ENCODE measurements at places on chromosomes 3 and 15.

DNA sequence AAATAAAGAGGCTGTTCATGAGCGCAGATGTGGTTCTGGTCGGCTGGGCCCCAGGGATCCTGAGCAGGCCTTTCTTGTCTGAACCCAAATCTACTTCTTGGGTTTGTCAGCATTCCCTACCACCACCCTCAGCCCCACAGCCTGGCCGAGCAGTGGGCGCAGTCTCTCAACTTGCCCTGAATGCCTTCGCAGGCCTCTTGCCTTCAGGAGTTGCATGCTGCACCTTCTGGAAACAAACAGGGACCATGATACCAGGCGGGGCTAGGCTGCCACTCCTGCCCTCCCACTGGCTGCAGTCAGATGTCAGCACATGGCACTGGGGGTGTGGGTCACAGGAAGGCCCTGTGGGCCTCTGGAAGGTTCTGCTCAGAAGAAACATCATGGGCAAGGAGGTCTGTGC lies 13.2 kb upstream of the C15orf39 start:
- no peak for DNase-seq
- H3K4me1 ChIP-seq, result peaks cover 24% of the 10 kb centered on the region
- H3K4me3 ChIP-seq, result no peak overlapping the region

DNA sequence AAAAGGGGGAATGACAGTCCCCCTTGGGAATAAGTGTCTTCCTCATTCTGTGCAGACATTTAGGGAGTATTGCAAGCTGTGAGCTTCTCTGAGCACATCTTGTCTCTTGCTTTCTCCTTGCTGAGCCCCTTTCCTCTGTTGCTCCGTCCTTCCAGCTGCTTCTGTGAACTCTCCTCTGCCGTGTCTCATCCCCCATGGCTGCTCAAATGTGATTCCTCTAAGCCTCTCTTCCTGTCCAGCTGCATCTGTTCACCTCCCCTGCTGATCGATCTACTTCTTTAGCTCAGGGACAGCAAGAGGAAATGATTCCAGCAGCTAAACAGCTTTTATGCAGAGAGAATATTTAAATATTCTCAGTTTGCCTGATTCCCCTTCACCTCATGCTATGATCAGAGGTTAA lies 328.0 kb upstream of the DNAJC19 start:
- no peaks in the 10 kb centered on the region for H3K27me3 ChIP-seq
- H3K4me1 ChIP-seq, result no peaks in the 10 kb centered on the region
- no peaks in the 10 kb centered on the region for H3K36me3 ChIP-seq
- no peak overlapping the region for H3K4me3 ChIP-seq
- DNase-seq, result no peak

DNA sequence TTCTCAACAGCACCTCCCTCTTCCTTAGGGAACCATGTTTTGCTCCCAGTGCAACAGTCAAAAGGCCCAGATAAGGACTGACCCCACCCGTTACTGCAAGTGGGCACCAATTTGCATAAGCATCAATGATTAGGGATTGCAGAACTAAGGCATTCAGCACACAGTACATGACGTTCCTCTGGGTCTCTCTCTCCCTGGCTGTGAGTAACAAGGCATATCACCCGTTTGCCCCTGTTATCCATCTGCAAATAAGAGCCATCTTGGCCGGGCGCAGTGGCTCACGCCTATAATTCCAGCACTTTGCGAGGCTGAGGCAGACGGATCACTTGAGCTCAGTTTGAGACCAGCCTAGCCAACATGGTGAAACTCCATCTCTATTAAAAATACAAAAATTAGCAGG lies 18.8 kb downstream of the MAGI1 start:
- DNase-seq, result no peak
- no peaks in the 10 kb centered on the region for H3K27me3 ChIP-seq
- no peak overlapping the region for H3K4me3 ChIP-seq

DNA sequence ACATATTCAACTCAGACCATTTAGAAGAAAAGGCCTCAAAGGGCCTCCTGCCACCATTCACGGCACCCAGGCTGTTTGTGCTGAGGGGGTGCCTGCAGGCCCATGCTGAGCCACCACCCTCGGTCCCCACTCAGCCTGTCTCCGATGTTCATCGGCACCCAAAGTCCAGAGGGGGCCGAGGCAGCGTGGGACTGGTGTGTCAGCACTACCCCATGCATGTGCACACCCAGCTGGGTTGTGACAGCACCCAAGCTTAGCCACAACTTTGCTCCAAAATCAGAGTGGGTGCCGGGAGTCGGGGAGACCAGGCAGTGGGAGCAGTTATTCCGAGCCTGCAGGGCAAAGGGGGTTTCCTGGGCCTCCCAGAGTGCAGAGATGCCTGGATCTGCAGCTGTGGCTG lies 508.5 kb upstream of the ZNF717 start:
- no peaks in the 10 kb centered on the region for H3K27me3 ChIP-seq
- H3K4me3 ChIP-seq, result no peak overlapping the region
- no peaks in the 10 kb centered on the region for H3K4me1 ChIP-seq
- H3K27ac ChIP-seq, result no peak overlapping the region

GRCh38 chr3:141939759-141940158 lies 63.3 kb downstream of the ATP1B3 start:
- H3K4me1 ChIP-seq, result peaks cover 14% of the 10 kb centered on the region
- no peak overlapping the region for H3K27ac ChIP-seq
- H3K36me3 ChIP-seq, result no peaks in the 10 kb centered on the region
- H3K4me3 ChIP-seq, result no peak overlapping the region
- no peaks in the 10 kb centered on the region for H3K27me3 ChIP-seq

DNA sequence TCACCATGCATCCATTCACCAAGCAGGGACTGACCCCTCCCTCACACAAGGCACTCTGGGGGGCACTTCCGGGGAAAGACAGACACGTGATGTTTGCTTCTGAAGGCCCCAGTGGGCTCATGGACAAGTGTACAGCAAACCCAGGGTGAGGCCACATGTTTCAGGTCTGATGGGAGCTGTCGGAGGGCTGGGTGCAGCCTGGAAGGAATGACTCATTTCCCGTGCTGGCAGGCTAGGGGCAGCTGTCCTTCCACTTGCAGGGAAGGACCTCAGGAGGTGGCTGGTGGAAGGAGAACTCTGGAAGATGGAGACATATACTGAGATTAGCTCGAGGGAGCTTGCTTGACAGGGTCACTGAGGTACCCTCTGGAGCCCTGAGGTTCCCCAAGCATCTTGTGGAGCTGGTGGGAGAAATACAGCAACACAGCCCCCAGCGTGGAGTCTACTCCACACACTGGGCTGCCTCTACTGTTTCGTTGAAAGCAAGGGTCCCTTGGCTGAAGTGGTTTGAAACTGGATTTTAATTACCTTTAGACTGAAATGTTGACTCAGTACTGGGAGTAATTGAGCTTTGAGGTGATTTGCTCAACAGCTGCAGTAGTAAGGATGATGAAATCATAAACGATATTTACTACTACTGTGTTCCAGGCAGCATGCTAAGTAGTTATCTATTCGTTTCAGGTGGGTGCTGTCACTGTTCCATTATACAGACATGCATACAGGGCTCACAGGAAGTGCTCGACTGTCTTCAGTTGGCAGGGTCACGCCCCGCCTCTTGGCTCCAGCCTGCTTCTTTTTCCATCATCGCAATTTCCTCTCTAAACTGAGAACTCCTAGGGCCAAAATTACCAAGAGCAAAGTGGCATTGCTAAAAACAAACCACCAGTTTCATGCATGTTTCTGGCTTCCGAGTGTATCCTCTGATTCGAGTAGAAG lies 230.4 kb downstream of the ADAMTS17 start:
- no peaks in the 10 kb centered on the region for H3K4me1 ChIP-seq
- H3K4me3 ChIP-seq, result no peak overlapping the region
- H3K36me3 ChIP-seq, result no peaks in the 10 kb centered on the region
- H3K27ac ChIP-seq, result no peak overlapping the region
- no peaks in the 10 kb centered on the region for H3K27me3 ChIP-seq
- DNase-seq, result no peak

DNA sequence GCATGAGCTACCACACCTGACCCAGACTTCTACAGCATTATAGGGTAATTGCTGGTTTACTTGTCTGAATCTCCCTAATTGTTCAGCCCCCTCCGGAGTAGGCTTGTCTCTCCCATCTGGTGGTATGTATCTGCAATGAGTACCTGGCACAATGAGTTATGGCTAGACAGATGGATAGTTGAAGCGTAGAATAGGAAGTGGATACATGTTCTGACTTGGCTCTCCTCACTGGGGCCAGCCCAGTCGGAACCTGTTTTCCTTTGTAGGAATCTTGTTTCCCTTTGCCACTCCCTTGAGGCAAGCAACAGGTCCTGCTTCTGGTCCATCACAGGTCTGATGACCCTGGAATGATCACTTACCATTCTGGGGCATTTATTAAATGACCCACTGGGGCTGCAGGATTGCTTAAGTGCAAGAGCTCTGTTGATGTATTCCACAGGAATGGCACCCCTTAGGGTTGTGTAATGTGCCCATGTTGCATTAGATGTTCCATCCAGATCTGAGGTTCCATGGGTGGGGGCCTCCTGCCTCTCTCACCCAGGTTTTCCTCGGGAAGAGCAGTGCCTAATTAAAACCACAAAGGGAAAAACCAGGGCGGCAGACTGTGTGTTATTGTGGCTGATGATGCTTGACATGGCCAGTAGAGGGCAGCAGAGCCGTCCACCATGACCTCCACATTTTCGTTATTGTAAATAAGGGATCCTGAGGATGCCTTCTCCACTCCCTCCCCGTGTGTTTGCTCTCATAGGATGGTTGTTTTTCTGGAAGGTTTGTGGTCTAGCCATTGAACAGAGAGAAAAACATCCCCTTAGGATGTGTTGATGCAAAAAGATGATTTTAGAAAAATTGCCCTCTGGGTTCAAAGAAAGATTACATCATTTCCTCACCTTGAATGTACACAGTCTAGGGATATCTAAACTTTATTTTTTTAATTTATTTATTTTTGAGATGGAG lies 58.0 kb downstream of the CMTM8 start:
- no peaks in the 10 kb centered on the region for H3K4me1 ChIP-seq
- no peaks in the 10 kb centered on the region for H3K36me3 ChIP-seq
- peak; percentile 58 for DNase-seq
- H3K27ac ChIP-seq, result no peak overlapping the region
- H3K27me3 ChIP-seq, result no peaks in the 10 kb centered on the region

- no peak for DNase-seq
- H3K36me3 ChIP-seq, result no peaks in the 10 kb centered on the region
- H3K4me3 ChIP-seq, result no peak overlapping the region
- peaks cover 19% of the 10 kb centered on the region for H3K4me1 ChIP-seq
- H3K27ac ChIP-seq, result no peak overlapping the region
Measured at GRCh38 chr3:156658732-156659090, 15.7 kb upstream of the TIPARP start.

- H3K4me1 ChIP-seq, result peaks cover 49% of the 10 kb centered on the region
- H3K36me3 ChIP-seq, result peaks cover 2% of the 10 kb centered on the region
- H3K27ac ChIP-seq, result peak overlapping the region; percentile 100
- peak overlapping the region; percentile 75 for H3K4me3 ChIP-seq
- no peaks in the 10 kb centered on the region for H3K27me3 ChIP-seq
Measured at GRCh38 chr3:4977853-4978203, 1.4 kb upstream of the BHLHE40 start.

DNA sequence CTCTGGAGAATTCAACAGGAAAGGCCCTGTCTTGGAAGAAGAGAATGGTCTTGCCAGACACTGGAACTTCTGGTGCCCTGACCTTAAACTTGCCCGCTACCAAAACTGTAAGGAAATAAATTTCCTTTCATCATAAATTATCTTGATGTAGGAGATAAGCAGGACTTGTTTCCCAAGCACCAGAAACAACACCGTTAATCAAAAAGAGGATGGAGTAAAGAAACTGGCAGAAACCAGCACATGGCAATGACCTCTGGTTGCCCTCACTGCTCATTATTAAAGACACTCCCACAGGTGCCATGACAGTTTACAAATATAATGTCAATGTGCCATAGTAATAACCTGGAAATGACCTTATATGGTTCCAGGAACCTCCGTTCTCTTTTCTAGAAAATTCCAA lies 426.1 kb downstream of the EDEM1 start:
- no peak overlapping the region for H3K4me3 ChIP-seq
- H3K27ac ChIP-seq, result no peak overlapping the region
- H3K36me3 ChIP-seq, result no peaks in the 10 kb centered on the region
- no peaks in the 10 kb centered on the region for H3K4me1 ChIP-seq
- no peaks in the 10 kb centered on the region for H3K27me3 ChIP-seq

GRCh38 chr15:80561500-80561899 lies 133.6 kb upstream of the ABHD17C start:
- no peak for DNase-seq
- no peak overlapping the region for H3K4me3 ChIP-seq
- H3K36me3 ChIP-seq, result no peaks in the 10 kb centered on the region
- H3K27me3 ChIP-seq, result no peaks in the 10 kb centered on the region
- H3K4me1 ChIP-seq, result no peaks in the 10 kb centered on the region

DNA sequence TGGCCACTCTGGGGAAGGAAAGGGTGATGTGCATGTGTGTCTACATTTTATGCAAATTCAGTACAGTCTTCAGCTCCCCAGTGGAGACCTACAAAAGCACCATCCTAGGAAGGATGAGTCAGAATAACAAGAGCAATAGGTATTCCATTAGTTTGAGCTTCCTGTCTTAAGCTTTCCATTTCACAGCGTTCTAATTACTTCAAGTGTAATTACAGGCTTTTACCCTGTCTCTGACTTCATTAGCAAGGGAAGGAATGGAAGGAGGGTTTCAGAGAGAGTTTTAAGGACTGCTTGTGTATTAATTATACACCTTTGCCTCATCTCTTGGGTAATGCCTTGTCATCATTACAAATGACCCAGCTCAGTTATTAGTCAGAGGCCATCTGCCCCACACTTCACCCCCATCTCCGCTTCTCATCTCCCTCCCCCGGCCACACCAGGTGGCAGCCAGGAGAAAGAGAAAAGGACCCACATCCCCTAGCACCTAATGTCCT lies 202.8 kb upstream of the MRPL3 start:
- H3K27ac ChIP-seq, result no peak overlapping the region
- no peak for DNase-seq
- no peaks in the 10 kb centered on the region for H3K27me3 ChIP-seq
- H3K4me3 ChIP-seq, result no peak overlapping the region
- H3K4me1 ChIP-seq, result no peaks in the 10 kb centered on the region
- no peaks in the 10 kb centered on the region for H3K36me3 ChIP-seq

GRCh38 chr15:78715930-78716329 lies 74.9 kb upstream of the CHRNB4 start:
- DNase-seq, result peak; percentile 4
- H3K27ac ChIP-seq, result no peak overlapping the region
- peaks cover 3% of the 10 kb centered on the region for H3K27me3 ChIP-seq
- no peaks in the 10 kb centered on the region for H3K36me3 ChIP-seq
- H3K4me3 ChIP-seq, result no peak overlapping the region

DNA sequence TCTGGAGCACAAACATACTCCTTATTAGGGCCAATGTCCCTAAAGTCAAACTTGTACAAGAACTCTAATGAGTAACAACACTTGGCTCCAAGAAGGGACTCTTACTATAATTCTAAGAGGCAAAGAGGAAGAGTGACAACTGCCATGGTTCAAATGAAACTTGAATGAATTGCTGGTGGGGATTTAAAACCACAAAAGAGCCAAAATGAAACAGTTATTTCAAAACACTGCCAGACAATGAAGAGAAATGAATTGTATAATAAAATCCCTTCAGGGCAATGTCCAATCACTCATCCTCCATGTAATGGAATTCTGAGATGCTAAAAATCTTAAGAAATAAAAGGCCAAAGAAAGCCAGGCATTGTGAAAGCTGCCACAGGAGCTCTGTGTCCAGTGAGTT lies 14.2 kb downstream of the THRB start:
- no peak overlapping the region for H3K4me3 ChIP-seq
- no peaks in the 10 kb centered on the region for H3K36me3 ChIP-seq
- no peaks in the 10 kb centered on the region for H3K27me3 ChIP-seq
